ENCODE measurements at places on chromosomes 6 and 20. TPM values are rescaled to one million over a fixed set of nuclear protein-coding genes. Genes with fewer than 3 reads are reported as not detected.
A peak's percentile ranks its signal among the peaks of the same experiment; 100 is the strongest.

DNA sequence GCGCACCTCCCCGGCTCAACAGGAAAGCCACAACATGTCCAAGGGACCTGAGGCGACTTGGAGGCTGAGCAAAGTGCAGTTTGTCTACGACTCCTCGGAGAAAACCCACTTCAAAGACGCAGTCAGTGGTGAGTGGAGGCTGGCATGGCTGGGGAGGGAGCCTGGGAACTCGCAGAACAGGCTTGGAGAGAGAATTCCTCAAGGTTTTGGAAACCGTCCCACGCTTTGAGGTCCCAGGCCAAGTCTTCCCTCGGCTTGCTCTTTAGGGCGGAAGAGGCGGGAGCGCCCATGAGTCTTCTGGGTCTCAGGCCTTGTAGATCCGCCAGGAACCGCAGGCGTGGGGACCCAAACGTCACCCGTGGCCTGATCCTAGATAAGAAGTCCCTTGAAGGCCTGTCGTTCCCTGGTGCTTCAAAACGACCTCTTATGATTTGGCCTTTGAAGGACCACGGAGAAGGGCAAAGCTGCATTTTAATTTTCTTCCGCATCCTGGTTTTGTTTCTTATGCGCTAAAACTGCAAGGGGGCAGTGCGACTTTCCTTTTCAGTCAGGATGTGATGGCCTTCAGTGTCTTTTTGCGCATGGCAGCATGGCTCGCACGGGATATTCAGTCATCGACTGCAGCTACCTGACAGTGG is 2.0 kb downstream of the LAMP5 start:
- DNase-seq, result no peak
- no peak overlapping the region for H3K4me3 ChIP-seq
- H3K36me3 ChIP-seq, result no peaks in the 10 kb centered on the region
- peaks cover 8% of the 10 kb centered on the region for H3K4me1 ChIP-seq
- peaks cover 66% of the 10 kb centered on the region for H3K27me3 ChIP-seq
- no peak overlapping the region for H3K27ac ChIP-seq

DNA sequence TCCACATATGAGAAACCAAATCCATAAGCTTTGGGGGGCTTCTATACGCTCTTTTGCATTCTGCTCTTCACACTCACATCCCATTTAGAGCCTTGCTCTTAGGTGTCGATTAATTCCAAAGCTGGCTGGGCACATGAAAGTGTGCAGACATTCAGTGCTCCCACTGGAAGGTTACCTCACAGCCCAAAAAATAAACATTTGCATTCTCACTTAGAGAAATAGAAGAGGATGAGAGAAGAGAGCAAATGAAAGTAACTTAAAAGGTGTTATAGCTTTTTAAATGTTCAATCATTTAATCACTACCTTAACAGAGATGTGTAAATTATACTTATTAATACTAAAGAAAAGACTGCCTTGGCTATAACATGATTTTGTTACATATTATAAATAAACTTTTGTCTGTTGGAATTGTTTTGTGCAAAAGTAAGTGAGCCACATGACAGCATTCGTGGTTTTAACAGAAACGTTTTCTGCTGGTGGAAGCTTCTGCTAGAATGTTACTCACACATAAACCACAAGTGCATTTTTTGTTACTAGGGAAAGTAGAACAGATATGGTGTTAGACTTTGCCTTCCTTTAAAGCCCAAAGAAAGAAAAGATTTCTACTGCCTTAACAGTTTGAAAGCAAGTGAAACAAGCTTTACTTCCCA is 116.7 kb downstream of the SIM1 start:
- peak overlapping the region; percentile 78 for H3K27ac ChIP-seq
- H3K36me3 ChIP-seq, result no peaks in the 10 kb centered on the region
- H3K27me3 ChIP-seq, result no peaks in the 10 kb centered on the region
- peak overlapping the region; percentile 83 for H3K4me3 ChIP-seq

DNA sequence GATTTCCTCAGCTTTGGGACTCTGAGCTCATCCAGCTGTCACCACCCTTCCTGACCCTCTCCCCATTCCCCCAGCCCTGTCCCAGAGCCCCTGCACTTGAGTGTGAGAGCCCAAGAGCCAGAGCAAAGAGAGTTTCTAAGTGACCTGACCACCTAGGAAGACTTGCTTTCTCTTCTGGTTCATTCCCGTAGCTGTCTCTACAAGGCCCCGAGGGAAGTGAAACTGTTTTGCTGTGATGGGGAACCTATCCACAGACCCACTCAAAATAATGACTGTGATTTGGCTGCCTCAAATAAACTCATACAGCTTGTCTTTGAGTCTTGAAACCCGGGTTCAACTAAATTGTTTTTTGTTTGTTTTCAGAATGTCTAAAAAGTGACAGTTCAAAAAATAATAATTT is 74.6 kb upstream of the XRN2 start:
- no peaks in the 10 kb centered on the region for H3K36me3 ChIP-seq
- no peak overlapping the region for H3K4me3 ChIP-seq
- no peaks in the 10 kb centered on the region for H3K27me3 ChIP-seq
- H3K27ac ChIP-seq, result no peak overlapping the region
- no peak for DNase-seq

DNA sequence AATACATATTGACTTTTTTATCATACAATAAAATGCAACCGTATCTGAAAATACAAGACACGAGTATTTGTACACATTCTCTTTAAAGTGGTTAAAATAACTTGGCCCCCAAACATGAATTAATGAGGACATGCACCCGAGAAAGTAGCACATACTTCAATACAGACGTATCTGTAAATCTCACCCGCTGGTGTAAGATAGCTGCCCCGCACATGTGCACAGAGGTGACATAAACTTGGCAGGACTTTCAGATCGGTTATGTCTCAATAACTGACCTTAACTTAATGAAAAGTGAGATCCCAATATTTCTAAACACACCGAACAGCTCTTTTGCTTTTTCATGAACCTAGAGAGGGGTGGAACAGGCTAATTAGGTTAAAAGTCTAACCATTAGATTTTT is 91.5 kb upstream of the RPS6KA2 start:
- H3K4me1 ChIP-seq, result no peaks in the 10 kb centered on the region
- no peaks in the 10 kb centered on the region for H3K36me3 ChIP-seq
- H3K4me3 ChIP-seq, result no peak overlapping the region
- no peak overlapping the region for H3K27ac ChIP-seq
- peaks cover 27% of the 10 kb centered on the region for H3K27me3 ChIP-seq

POM121L2 gene
- not detected for total RNA-seq

Data from HFFc6 (cell line).